Testis (tissue), 5 donors: ENCODE measurements at places on chromosomes 3 and 15.
A peak's percentile ranks its signal among the peaks of the same experiment; 100 is the strongest.

GRCh38 chr15:26197719-26198118 is 334.6 kb upstream of the ATP10A start:
- DNase-seq = no peak

DNA sequence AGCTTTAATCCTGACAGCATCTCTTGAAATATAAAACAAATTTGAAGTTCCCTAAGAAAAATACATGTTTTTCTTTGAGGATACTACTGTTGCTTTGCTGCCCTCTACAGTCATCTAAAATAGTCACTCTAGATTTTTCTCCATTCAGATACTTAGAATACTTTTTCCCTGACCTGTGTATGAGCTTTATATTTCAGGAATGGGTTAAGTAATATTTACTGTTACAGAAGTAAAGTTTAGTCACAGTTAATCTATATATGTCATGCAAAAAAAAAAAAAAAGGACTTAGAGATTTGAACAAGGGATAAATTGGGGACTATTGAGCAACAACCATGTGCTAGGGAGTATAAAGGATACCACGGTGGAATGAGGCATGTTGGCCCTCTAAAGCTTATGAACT is 8.8 kb downstream of the NECTIN3 start:
- DNase-seq = no peak

DNA sequence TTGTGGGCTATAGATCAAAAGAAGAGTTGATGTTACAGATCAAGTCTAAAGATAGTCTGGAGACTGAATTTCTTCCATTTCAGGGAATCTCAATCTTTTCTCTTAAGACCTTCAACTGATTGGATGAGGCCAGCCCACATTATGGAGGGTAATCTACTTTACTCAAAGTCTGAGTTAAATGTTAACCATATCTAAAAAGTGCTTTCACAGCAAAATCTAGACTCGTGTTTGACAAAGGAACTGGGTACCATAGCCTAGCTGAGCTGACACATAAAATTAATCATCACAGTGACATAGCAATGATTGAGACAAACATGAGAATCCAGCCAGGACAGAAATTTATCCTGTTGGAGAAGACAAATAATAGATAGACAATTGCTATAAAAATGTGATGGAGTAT is 407.9 kb upstream of the GRM7 start:
- no peak for DNase-seq

DNA sequence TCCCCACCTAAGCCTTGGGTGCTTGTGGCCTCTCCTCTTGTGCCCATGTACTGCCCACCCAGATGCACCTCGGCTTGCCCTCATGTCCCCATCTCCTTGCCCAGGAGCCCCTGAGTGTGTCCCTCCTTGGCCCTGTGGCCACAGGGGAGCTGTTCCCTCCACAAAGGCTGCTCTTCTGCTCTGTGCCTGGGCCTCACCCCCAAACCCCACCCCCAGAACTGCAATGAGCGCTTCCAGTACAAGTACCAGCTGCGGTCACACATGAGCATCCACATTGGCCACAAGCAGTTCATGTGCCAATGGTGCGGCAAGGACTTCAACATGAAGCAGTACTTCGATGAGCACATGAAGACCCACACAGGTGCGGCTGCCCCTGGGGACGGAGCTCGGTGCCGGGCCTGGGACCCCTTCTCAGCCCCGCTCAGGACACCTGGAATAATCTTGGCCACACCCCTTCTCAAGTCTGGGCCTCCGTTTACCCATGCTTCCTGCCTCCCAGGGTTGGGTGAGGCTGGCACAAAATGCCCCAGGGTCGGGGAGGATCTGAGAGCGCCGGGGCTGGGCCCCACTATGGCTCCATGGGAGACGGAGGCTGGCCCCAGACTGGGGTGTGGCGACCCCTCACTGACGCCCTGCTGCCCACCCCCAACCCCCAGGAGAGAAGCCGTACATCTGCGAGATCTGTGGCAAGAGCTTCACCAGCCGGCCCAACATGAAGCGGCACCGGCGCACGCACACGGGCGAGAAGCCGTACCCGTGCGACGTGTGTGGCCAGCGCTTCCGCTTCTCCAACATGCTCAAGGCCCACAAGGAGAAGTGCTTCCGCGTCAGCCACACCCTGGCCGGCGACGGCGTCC is 10.3 kb downstream of the ZBTB47 start:
- DNase-seq = no peak

- no peak for DNase-seq
These were observed 76.9 kb downstream of the ETFA start for GRCh38 chr15:76234337-76234889.

- DNase-seq = no peak
These were observed 2.4 kb downstream of the VGLL4 start for GRCh38 chr3:11641316-11641682.

DNA sequence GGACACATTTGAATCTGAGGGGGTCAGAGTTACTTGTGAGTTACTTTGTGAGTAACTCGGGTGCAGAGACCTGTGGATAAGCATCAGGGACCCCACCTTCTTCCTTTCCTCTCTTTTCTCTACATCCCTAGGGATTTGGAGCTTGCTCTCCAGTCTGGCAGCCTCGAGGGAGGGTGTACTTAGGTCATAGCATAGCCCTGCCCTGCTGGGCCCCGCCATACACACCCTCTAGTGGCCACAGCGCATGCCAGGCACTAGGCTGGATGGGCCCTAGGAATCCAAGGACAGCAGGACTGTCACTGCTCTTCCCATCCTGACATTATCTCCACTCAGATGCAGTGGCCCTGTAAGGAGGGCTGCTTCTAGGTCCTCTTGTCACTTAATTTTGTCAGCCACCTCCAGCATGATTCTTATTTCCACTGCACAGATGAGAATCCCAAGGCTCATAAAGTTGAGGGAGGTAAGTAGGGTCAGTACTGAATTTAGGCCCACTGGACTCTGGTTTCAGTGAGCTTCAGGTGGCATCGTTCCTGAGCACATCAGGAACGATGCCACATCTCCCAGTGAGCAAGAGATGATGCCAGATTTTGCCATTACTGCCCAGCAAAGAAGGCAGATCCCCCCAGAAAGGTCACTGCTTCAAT is 3.6 kb upstream of the SMAD6 start:
- DNase-seq = peak; percentile 78

GRCh38 chr3:53708001-53708621 is 138.1 kb downstream of the CHDH start:
- peak; percentile 9 for DNase-seq
